Hematopoietic multipotent progenitor cell treated with erythropoietin and hydrocortisone succinate and interleukin-3 and kit ligand, for 15 days (in vitro differentiated cells): ENCODE measurements at places on chromosomes 2 and 18.

DNA sequence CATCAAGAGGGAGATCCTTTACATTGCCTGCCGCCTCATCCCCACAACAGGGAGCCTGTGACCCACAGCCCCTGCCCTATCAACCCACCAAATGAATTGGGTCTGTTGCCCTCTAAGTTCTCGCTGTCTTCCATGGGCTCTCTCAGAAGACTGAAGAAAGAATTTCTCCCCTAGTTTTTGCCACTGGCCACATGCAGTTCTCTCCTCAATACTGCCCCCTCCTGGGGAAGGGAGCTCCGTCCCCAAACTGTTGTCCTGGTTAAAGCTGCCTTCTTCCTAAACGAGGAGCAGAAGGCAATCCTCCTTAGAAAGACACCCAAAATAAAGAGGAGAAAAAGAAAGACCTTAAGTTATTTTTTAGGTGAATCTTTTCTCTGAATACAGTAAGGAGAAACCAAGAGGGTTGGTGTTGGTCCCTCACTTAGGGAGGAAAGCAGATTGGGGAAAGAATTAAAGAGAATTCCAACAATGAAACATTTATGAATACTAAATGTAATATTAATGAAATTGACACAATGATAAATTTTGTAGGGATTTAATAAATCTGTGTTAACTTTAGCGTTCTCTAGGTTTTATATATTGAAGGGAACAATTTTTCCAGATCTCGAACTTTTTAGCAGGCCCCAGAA lies 31.1 kb upstream of the SATB2 start:
- DNase-seq = peak; percentile 19

DNA sequence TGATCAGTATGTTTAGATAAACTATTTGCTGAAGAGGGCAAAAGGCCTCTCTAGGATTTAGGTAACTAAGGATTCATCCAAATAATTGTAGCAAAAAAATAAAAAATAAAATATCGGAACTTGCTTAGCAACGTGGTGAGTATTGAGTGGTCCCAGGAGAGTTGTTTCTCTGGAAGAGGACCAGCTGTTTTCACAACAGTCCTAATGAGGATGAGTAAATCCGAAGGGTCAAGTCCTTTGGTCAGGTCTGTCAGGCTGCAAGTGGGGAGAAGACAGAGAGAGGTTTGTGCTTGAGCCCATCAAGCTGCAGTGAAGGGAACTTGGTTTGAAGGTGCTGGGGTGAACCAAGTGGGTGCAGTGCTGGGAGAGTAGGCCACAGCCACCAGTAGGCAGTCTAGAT lies 539.2 kb downstream of the SLC4A3 start:
- no peak for DNase-seq

- DNase-seq = no peak
These were observed 1.9 kb upstream of the SOX11 start for GRCh38 chr2:5690286-5690685.

DNA sequence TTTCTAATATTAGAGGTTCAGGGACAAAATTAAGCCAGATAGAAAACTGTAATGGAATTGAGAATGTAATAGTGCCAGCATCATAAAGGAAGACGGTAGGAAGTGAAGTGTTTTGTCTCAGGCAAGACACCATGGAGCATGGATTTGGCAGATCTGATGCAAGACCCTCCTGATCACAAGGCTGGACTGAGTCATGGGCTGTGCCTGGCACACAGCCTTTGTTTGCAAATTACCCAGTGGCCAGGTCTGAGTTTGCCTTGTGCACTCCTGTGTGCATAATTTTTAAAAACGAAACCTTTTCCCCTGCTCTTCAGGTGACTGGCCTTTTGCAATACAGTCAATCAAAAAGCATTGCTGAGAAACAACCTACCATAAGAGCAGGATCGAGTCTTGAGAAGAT lies 2.0 kb upstream of the UPP2 start:
- DNase-seq = no peak

- DNase-seq = no peak
These were observed 61.7 kb upstream of the MAP4K3 start for GRCh38 chr2:39498786-39499185.

DNA sequence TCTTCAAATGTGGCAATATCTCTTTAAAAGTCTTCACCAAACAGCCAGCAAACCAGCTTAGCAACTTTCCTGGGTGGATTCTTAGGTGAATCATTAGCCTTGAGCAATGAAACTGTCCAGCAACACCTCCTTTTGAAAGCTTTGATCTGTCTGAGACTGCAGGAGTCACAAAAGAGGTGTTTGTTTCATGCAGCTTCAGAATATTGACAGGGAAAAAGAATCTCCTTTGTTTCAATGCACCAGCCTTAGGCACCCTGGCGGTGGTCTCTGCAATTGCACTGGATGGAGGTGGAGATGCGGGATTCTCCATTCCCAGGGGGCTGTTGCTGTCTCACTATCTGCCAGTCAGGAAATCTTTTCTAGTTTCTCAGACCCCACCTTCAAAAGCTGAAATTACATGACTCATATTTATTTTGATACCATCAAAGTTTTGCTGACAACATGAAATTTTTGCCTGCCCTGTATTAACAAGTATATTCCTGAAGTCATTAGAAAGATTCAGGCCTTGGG lies 76.0 kb upstream of the DSG1 start:
- DNase-seq = no peak

DNA sequence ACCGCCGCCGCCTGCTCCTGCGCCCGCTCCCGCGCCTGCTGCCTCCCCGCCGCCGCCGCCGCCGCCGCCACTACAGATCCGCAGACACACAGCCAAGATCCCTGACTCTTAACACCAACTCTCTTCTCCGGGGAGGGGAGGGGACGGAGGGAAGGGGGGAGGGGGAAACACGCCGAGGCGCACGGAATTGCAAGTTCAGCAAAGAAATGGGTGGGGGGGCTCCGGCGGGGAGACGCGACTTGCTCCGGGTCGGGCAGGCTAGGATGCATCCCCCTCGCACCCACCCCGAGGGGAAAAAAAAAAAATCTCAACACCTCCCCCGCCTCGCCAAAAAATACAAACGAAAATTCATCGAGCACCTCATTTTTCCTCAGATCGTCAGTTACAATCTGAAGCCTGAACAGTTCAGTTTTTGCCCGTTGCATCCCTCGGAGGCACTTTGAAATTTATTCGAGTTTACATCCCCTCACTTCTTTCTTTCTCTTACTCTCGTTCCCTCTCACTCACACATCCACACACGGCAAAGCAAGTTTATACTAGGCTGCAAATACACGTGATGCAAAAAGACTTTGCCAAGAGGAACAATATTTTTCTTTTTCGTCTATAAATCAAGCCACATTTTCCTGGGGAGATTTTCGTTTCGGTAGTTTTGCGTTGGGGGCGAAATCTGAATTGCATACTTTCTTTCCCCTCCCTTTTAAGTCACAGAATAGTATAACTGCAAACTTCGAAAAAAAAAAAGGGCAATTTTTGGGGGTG lies at the start of gene TCF4:
TSS of gene TCF4 (minus strand) at position 82 of the 759 bp plus-strand sequence. CDS start 1,076 bp downstream, outside the sequence.
- peak; percentile 43 for DNase-seq

GRCh38 chr18:11500153-11501122 lies 109.0 kb upstream of the SLC35G4 start:
- no peak for DNase-seq
